ENCODE measurements at places on chromosomes 5 and 9.
A peak's percentile ranks its signal among the peaks of the same experiment; 100 is the strongest.

GRCh38 chr9:65459756-65460320 lies 174.8 kb upstream of the FOXD4L5 start:
- no peaks in the 10 kb centered on the region for H3K27me3 ChIP-seq
- no peak overlapping the region for H3K4me3 ChIP-seq
- no peaks in the 10 kb centered on the region for H3K36me3 ChIP-seq

- H3K4me3 ChIP-seq, result no peak overlapping the region
- H3K36me3 ChIP-seq, result no peaks in the 10 kb centered on the region
- H3K27me3 ChIP-seq, result no peaks in the 10 kb centered on the region
- H3K27ac ChIP-seq, result no peak overlapping the region
- no peaks in the 10 kb centered on the region for H3K4me1 ChIP-seq
- DNase-seq, result peak; percentile 79
Measured at GRCh38 chr9:128034821-128035652, 32.1 kb downstream of the NAIF1 start.

GRCh38 chr9:87540444-87541105 lies 42.9 kb downstream of the DAPK1 start:
- no peak for DNase-seq
- H3K36me3 ChIP-seq, result no peaks in the 10 kb centered on the region

- H3K4me1 ChIP-seq, result peaks cover 5% of the 10 kb centered on the region
- no peaks in the 10 kb centered on the region for H3K36me3 ChIP-seq
- no peak overlapping the region for H3K4me3 ChIP-seq
- no peak overlapping the region for H3K27ac ChIP-seq
Measured at GRCh38 chr9:121998513-121999049, 94.5 kb downstream of the TTLL11 start.

DNA sequence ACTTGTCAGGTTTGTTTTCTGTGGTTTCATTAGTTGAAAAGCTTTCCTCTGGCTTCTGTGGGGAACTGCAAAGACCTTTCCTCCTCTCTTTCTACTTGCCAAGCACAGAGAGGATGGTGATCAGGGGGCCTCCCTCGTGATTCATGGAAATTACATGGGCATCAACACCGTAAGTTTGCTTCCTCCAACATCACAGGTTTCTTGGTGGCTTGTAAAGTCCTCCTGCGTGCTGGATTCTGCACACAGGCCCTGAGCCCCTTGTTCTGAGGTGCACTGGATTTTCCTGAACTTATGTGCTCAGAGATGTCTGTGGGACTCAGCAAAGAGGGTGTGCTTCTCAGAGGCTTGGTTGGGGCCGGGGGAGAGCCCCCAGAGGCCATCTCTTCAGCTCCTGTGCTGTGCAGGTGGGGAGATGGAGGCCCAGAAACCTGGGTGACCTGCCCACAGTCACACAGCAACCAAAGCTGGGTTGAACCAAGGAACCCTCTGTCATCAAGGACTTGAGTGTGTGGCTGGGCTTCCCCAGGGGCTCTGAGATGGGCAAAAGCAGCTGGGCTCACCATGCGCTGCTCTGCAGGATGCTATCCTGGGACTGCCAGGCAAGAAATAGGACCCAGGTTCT lies 36.5 kb downstream of the RGS3 start:
- H3K27me3 ChIP-seq, result no peaks in the 10 kb centered on the region
- H3K4me3 ChIP-seq, result no peak overlapping the region
- H3K4me1 ChIP-seq, result peaks cover 17% of the 10 kb centered on the region
- H3K27ac ChIP-seq, result no peak overlapping the region

DNA sequence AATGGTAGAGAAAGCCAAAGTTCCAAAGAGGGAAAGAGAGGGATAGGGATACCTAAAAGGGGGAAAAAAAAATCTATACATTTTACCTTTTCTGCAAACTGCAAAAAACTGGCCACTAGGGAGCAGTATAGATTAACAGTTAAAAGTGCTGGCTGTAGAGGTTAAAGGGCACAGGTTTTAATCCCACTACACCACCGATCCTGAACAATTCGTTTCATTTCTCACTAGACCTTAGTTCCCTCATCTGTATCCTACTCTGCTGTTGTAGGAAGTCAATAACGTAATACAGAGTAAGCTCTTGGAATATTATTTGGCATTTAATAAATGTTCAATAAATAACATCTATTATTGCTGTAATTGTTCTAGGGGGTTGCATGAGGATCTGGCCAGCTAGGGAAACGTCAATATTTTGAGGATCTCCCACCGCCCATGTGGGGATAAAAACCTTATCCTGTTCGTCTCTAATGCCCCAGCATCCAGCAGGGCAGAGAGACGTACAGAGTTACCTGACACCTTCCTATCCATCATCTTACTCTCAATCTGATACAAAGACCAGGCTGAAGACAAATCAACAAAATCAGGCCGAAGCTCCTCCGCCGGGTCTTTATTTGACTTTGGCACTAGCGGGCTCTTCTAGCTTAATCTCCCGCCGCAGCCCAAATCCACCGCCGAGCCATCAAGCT lies 757 bp downstream of the CDC26 start:
- peak overlapping the region; percentile 68 for H3K4me3 ChIP-seq
- H3K4me1 ChIP-seq, result no peaks in the 10 kb centered on the region
- peaks cover 48% of the 10 kb centered on the region for H3K36me3 ChIP-seq
- no peak overlapping the region for H3K27ac ChIP-seq
- no peak for DNase-seq
- no peaks in the 10 kb centered on the region for H3K27me3 ChIP-seq

DNA sequence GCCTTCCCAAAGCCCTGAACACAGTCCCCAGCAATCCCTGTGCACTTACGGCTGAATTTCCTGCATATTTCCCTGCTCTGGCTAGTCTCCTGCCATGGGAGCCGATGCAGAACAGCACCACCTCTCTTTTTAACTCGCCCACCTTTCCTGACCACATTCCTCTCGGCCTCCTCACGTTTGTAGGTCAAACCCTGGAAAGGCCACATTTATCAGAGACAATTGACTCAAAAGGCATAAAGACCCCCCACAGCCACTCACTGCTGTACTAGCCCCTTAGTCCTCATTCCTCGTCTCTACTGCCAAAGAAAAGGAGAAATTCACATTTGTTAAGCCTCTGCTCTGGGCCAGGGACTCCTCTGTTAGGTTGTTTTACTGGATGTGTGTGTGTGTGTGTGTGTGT lies 43.6 kb downstream of the ENC1 start:
- H3K4me3 ChIP-seq, result no peak overlapping the region
- H3K4me1 ChIP-seq, result no peaks in the 10 kb centered on the region

GRCh38 chr9:20684875-20685696 lies 1.0 kb downstream of the FOCAD start:
- no peak for DNase-seq
- peak overlapping the region; percentile 70 for H3K4me3 ChIP-seq
- H3K27me3 ChIP-seq, result no peaks in the 10 kb centered on the region
- no peak overlapping the region for H3K27ac ChIP-seq

GRCh38 chr5:126808521-126808988 lies 31.6 kb downstream of the LMNB1 start:
- no peaks in the 10 kb centered on the region for H3K4me1 ChIP-seq
- DNase-seq, result no peak
- H3K27me3 ChIP-seq, result no peaks in the 10 kb centered on the region
- peaks cover 67% of the 10 kb centered on the region for H3K36me3 ChIP-seq
- no peak overlapping the region for H3K27ac ChIP-seq

GRCh38 chr5:16051246-16051755 lies 128.3 kb downstream of the MARCHF11 start:
- no peak for DNase-seq
- no peaks in the 10 kb centered on the region for H3K4me1 ChIP-seq
- no peaks in the 10 kb centered on the region for H3K36me3 ChIP-seq
- H3K4me3 ChIP-seq, result no peak overlapping the region

- no peak overlapping the region for H3K4me3 ChIP-seq
- no peaks in the 10 kb centered on the region for H3K27me3 ChIP-seq
- H3K36me3 ChIP-seq, result peaks cover 21% of the 10 kb centered on the region
- DNase-seq, result no peak
Measured at GRCh38 chr9:127886401-127886972, 9.0 kb upstream of the AK1 start.

DNA sequence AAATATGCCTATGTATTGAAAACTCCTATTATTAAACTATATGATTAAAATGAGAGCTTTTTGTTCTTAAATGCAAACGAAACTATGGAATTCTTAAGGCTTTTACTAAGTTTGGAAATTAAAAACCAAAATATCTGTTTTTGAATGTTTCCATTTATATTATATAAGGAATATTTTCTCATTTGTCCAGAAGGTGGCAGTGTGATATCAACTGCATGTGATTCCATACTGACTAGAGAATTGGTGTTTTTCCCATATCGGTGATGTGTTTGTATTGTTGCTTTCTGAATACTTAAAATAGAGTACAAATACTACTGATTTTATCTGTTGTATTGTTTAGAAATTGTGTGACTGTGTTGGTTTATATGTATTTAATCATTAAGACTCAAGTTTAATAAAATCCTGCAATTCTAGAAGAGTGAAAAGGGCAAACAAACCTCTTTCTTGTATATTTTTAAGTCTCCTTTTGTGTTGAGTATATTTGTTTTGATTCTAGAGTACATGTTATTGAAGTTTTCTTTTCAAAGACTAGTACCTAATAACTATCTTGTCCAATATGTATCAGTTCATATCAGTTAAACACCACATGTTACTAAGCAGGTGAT lies 320.8 kb downstream of the CCDC171 start:
- no peaks in the 10 kb centered on the region for H3K4me1 ChIP-seq
- no peak for DNase-seq
- H3K36me3 ChIP-seq, result no peaks in the 10 kb centered on the region
- no peak overlapping the region for H3K4me3 ChIP-seq
- H3K27me3 ChIP-seq, result no peaks in the 10 kb centered on the region

- no peaks in the 10 kb centered on the region for H3K36me3 ChIP-seq
- no peaks in the 10 kb centered on the region for H3K4me1 ChIP-seq
- no peak for DNase-seq
- no peak overlapping the region for H3K4me3 ChIP-seq
- H3K27me3 ChIP-seq, result no peaks in the 10 kb centered on the region
Measured at GRCh38 chr9:13410566-13411031, 131.1 kb upstream of the MPDZ start.

GRCh38 chr5:149227168-149227826 lies 44.4 kb upstream of the AFAP1L1 start:
- H3K27ac ChIP-seq, result no peak overlapping the region
- no peaks in the 10 kb centered on the region for H3K4me1 ChIP-seq
- H3K27me3 ChIP-seq, result no peaks in the 10 kb centered on the region
- H3K4me3 ChIP-seq, result no peak overlapping the region
- DNase-seq, result no peak

GRCh38 chr5:60229691-60230185 lies 336.2 kb upstream of the PDE4D start:
- no peaks in the 10 kb centered on the region for H3K4me1 ChIP-seq
- no peak overlapping the region for H3K4me3 ChIP-seq
- H3K36me3 ChIP-seq, result no peaks in the 10 kb centered on the region
- H3K27ac ChIP-seq, result no peak overlapping the region
- H3K27me3 ChIP-seq, result no peaks in the 10 kb centered on the region
- no peak for DNase-seq

DNA sequence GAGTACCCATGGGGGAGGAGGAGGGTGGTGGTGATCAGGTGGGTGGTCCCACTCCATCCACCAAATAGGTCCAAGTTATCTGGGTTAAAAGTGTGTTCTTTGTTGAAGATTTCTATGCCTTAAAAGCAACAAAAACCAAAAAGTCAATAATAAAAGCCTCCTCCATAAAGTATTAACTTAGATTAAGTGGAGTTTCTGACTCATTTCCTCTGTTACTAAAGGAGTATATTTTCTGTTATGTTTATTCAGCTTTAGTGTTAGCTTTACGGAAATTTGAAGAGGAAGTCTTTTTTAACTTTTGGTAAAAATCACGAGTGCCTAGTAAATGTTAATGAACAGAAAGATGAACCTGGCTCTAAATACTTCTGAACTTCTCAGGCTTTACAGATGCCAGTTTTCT lies 17.8 kb downstream of the FBXO38 start:
- H3K4me1 ChIP-seq, result peaks cover 7% of the 10 kb centered on the region
- DNase-seq, result no peak
- H3K27ac ChIP-seq, result no peak overlapping the region
- H3K27me3 ChIP-seq, result no peaks in the 10 kb centered on the region
- peaks cover 62% of the 10 kb centered on the region for H3K36me3 ChIP-seq

DNA sequence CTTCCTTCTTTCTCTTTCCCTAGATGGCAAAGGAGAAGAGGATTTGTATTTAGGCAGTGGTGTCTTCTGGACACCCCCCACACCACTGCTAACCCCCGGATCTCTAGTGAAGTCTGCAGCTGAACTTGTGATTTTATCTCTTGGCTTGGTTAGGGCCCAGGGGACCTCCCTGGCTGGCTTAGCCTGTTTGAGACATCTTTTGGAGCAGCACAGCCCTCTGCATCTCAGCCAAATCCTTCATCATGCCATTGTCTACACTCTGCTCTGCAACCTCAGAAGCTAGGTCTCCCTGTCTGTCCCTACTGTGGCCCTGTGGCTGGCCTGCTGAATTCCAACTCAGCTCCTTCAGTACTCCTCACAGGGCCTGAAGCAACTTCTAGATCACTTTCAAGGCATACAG lies 81.7 kb downstream of the MUSK start:
- DNase-seq, result no peak
- no peaks in the 10 kb centered on the region for H3K36me3 ChIP-seq
- no peaks in the 10 kb centered on the region for H3K27me3 ChIP-seq
- no peak overlapping the region for H3K4me3 ChIP-seq
- H3K27ac ChIP-seq, result no peak overlapping the region
- H3K4me1 ChIP-seq, result no peaks in the 10 kb centered on the region

DNA sequence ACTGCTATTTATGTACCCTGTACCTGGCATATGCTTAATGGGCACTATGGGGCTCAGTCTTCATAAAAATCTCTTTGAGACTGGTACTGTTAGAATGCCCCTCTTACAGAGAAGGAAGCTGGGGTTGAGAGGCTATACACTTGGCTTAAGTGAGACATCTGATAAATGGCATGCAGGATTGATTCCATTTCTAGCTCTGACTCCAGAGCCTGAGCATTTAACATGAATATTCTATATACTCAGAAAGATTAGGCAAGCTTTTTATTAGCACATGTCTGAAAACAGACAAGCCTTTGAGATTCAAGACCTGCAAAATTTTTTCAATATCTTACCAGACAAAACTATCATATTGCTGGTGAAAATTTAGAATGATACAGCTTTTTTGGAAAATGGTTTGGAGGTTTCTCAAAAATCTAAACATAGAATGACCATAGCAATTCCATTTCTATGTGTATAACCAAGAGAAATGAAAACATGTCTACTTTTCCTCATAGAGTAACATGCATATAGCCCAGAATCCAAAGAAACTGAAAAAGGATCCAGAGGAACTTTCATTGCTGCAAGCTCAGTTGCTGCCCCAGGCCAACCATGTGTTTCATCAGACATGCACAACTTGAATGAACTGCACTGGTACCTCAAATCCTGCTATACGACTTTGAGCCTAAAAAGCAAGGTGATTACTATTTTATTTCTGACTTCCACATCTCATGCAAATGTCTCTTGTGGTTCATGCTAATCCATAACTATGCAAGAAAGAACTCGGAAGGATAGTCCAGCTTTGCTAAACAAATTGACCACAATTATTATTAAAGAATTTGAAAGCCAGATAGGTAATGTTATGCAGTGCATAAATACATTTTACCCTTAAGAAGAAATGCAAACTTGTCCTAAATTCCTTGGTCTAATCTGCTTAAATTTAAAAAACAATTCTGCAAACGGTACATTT lies 389.0 kb upstream of the GRIA1 start:
- H3K27ac ChIP-seq, result no peak overlapping the region
- H3K36me3 ChIP-seq, result no peaks in the 10 kb centered on the region
- no peak for DNase-seq
- no peak overlapping the region for H3K4me3 ChIP-seq
- H3K27me3 ChIP-seq, result no peaks in the 10 kb centered on the region

All from H1 (cell line).